ENCODE measurements at places on chromosomes 2 and 18.

DNA sequence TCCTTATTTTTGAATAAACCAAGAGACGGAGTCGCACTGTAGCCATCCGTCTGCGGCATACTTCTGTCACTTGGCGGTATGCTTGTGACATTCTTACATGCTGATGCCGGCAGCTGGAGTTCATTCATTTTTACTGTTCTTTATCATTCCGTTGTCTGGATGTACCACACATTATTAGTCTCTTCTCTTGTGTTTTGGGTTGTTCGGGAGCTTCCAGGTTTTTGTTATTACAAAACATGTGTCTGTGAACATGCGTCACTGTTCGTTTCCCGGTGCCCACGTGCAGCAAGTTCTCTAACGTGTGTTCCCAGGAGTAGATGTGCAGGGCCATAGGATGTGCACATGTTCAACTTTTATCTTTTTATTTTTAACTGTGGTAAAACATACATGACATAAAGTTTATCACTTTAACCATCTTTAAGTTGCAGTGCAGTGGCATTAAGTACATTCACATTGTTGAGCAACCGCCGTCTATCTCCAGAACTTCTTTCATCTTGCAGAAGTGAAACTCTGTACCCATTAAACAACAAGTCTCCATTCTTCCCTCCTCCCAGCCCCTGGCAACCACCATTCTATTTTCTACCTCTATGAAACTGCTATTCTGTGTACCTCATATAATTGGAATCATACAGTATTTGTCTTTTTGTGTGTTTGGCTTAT, 40.1 kb downstream of the MTCL1 start:
- no peak for DNase-seq

DNA sequence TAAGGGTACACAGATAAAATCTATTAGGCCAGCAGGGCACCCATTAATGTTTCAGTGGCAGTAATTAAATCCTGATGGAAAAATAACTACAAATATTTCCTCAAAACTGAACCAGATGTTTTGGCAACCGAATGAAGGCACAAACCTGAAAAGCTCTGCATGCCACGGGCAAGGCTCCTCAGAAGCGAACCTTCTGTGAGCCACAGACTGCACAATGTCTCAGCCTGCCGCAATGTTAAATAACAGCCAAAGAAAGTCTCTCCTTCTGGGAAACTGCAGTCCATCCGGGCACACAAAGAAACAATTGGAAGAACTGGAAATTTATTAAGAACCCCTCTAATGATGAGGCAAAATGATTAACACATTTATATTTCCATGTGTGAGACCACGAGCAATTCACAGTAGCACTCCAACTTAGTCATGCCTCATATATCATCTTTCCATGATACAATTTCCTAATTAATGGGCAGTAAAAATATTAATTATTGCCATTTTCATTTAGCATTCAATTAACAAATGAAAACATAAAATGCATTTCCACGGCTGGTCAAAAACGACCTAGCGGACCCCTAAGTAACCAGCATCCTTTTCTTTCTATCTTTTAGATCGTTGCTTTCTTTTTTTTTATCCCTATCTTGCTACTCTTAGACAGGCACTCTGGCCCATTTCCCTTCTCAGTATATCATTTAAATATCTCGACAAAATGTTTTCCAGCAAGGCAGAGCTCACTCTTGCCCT, 237.5 kb downstream of the EPHA4 start:
- DNase-seq: no peak

DNA sequence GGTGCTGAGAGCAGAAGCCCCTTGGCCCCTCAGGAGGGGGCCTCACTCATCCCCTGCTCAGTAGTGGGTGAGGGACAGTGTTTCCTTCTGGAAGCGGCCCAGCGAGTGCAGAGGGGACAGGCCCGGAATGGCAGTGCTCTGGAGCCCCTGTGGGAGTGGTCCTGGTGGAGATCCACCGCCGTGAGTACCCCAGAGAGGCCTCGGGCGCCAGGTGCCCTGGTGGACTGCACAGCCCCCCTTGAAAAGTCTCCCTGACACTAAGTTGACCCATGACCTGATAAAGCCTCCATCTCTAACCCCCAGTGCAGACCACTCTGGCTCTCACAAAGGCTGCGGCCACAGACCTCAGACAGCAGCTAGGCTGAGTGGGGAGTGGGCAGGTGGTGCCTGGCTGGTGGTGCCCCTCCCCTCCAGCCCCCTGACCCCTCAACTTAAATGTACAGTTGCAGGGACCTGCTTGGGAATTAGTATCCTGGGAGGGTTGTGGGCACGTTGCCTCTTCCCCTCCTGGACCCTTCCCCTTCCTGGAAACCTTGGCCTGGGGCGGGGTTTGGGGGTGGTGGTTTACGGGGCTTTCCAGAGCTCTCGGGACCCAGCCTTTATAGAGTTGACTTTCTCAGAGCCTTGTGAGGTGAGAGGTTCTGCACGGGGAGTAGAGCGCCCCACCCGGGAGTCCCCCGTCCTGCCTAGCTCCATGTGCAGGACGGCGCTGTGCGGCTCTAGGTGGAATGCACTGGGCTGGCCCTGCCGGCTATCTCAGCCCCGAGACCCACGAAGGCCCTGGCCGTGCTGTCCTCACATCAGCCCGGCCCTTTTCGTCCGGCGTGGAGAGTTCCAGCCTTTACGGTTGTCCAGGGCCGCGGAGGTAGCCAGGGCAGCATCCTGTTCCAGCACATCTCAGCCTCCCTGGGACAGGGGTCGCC, 62.7 kb downstream of the RTP5 start:
- DNase-seq: no peak

- DNase-seq: no peak
Measured at GRCh38 chr2:209380293-209380692, 43.6 kb upstream of the MAP2 start.

GRCh38 chr2:127535422-127535901, at the start of gene MYO7B:
TSS of gene MYO7B (plus strand) at chr2:127535683. CDS start at chr2:127559723, 24,040 bp downstream.
- no peak for DNase-seq

DNA sequence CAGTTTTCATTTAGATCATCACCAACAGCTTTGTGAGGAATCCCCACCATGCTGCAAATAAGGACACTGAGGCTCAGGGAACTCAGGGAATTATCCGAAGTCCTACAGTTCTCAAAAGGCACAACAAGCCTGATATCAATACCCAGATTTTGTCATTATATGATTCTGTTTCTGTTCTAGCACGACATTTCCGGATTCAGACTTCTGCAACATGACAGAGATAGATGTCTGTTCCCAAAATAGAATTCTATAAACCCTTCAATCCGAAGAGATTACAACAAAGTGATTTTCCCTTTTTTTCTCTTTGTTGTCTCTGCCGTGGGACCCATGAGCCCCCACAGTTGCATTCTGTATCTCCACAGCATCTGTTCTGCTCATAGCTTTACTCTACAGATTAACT, 72.0 kb downstream of the DOCK10 start:
- DNase-seq: no peak

- DNase-seq: peak; percentile 93
Measured at GRCh38 chr2:95345563-95346230, 48.5 kb downstream of the KCNIP3 start.

DNA sequence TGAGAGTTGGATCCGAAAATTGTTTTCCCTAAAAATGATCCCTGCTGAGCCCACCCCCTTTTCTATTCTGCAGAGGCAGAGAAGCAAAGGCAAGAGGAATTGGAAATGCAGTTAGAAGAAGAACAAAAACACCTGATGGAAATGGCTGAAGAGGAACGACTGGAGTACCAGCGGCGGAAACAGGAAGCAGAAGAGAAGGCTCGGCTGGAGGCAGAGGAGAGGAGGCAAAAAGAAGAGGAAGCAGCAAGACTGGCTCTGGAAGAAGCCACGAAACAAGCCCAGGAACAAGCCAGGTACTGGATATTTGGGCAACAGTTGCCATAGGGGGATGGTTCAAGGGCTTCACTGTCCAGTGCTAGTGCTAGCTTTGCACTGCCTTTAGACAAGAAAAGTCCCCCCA, 41.7 kb downstream of the SUMO1 start:
- DNase-seq: no peak

- DNase-seq: no peak
Measured at GRCh38 chr2:6784291-6784690, 81.4 kb downstream of the CMPK2 start.

- no peak for DNase-seq
Measured at GRCh38 chr2:55026202-55026601, 24.0 kb downstream of the RTN4 start.

DNA sequence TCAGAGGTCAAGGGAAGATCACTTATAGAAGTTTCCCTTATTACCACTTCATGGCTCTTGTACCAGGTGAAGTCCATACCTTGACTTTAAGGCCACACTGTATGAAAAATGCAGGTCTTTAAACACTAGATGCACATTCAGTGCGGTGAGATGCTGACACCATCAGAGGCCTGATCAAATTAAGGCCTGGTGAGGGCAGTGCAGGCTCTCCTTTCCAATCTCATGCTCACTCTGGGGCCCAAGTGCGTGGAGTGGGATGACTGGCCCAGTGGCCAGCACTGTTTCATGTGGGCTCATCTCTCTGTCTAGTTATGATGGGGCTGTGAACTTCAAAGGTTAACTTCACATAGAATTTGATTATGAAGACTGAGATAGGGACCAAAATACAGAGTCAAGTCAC, 281.1 kb downstream of the SLC4A3 start:
- no peak for DNase-seq

DNA sequence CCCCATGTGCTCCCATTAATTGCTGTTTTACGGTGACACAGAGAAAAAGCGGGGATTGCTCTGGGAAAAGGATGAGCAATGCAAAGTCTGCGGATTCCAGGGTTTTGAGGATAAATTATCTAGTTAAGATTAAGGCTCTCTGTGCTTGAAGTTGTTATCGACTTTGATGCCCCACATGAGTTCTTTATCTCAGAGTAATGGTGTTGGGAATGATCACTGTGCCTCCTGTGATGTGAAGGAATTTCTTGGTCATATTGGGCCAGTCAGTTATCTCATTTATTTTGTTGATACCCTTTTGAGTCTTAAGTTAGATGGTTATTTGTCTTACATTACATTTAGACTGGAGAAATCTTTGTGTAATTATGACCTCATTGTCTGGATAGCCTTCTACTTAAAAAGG, 184.6 kb upstream of the MEX3C start:
- no peak for DNase-seq

- DNase-seq: no peak
Measured at GRCh38 chr18:24773101-24773500, 312.7 kb downstream of the HRH4 start.

Measured in D341Med (cell line).